CD8-positive, alpha-beta memory T cell (primary cell): ENCODE measurements at places on chromosomes 2 and 18. TPM values are rescaled to one million over a fixed set of nuclear protein-coding genes. Genes with fewer than 3 reads are reported as not detected.

- DNase-seq: no peak
- no peaks in the 10 kb centered on the region for H3K36me3 ChIP-seq
- no peaks in the 10 kb centered on the region for H3K27me3 ChIP-seq
These were observed 184.2 kb downstream of the ZNF385B start for GRCh38 chr2:179677077-179677688.

GRCh38 chr18:47283476-47283875 lies 32.0 kb upstream of the SKOR2 start:
- no peaks in the 10 kb centered on the region for H3K27me3 ChIP-seq
- H3K4me1 ChIP-seq: no peaks in the 10 kb centered on the region
- no peak overlapping the region for H3K4me3 ChIP-seq

DNA sequence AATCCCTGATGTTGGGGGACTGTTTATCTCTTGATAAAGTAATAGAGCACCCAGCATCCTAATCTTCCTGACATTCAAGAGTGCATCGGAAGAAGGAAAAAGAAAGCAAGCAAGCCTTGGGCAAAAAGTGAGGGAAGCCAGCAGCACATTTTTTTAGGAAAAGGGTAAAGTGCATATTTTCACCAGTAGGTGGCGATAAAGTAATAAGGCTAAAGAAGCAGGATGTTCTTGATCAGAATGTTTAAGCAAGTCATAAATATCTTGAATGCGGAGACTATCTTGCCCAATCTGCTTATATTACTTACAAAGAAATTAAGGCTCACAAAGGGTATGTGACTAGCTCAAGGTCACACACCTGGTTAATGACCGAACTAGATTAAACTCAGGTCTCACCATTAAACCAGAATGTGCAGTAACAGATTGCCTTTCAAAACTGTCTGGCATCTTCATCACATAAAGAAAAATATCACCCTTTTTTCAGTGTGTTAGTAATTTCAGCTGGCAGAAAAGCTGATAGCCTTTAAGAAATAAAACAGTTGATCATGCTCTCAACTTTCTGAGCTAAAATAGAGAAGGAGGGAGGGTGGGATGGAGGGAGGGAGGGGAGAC lies 83.8 kb downstream of the VIT start:
- no peaks in the 10 kb centered on the region for H3K36me3 ChIP-seq
- no peak for DNase-seq

DNA sequence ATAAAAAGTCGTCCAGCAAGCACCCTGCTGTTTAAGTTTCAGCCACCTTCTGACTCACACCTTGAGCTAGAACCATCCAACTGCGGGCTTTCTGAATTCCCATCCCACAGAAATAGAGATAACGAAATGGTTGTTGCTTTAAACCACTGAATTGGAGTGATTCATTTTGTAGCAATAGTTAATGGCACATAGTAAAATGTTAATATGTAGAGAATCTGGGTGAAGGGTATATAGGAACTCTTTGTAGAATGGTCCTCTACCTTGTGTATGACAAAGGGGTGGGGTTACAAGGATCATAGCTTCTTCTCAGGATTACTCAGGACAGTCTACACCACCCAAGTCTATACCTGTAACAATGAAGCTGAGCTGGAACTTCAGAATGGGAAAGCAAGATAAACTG lies 2.4 kb upstream of the MAPRE3 start:
- peaks cover 8% of the 10 kb centered on the region for H3K27me3 ChIP-seq
- H3K36me3 ChIP-seq: no peaks in the 10 kb centered on the region
- peaks cover 7% of the 10 kb centered on the region for H3K4me1 ChIP-seq
- H3K4me3 ChIP-seq: no peak overlapping the region
- no peak for DNase-seq

Gene SOWAHC
- 0.15 TPM for total RNA-seq

Gene DQX1
- 0.51 TPM for total RNA-seq

Gene UGT1A10
- total RNA-seq: not detected

- no peak overlapping the region for H3K27ac ChIP-seq
- DNase-seq: no peak
- no peaks in the 10 kb centered on the region for H3K36me3 ChIP-seq
- H3K27me3 ChIP-seq: no peaks in the 10 kb centered on the region
- H3K4me1 ChIP-seq: no peaks in the 10 kb centered on the region
These were observed 184.5 kb downstream of the TCF4 start for GRCh38 chr18:55403421-55403949.
